ENCODE measurements at places on chromosomes 3 and 15. TPM values are rescaled to one million over a fixed set of nuclear protein-coding genes. Genes with fewer than 3 reads are reported as not detected.
A peak's percentile ranks its signal among the peaks of the same experiment; 100 is the strongest.

GRCh38 chr3:6179761-6180160 lies 681.2 kb upstream of the GRM7 start:
- peak; percentile 15 for DNase-seq

GRCh38 chr3:55675478-55675877 lies 188.4 kb upstream of the WNT5A start:
- DNase-seq, result no peak

DNA sequence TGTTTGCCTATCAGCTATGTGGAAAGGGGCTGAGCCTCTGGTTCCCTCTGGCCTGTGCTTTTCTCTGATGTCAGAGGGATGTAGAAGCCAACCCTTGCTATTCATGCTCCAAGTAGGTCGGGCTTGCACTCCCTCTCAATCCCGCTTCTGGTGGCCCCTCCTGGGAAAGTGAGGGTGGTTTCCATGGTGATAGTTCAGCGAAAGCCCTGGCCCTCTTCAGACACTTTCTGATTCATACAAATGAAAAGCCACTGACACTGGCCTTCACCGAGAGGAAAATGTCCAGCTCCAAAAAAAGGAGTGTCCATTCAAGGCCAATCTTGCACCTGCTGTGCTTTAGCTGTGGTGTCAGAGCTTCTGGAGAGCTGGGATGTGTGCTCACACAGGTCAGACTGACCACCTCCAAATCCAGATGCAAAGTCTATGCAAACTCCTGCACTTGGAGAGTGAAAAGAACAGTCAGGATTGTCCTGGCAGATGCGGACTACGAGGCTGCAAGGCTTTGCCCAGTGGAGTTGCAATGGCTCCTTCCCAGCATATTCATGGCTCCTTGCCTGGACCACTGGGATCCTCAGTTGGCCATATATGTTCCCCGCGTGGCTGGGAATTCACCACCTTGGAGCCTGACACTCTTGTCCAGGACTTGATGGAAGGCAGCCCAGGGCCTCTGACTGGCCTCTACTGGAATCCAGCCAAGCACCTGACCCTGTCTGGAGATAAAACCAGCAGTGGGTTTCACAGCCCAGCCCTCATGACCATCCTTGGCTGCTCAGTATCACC lies 96.6 kb downstream of the CEMIP start:
- DNase-seq, result no peak

- no peak for DNase-seq
Observed at GRCh38 chr15:96330064-96330449, 443 bp upstream of the NR2F2 start.

GRCh38 chr3:142210144-142210543 lies 15.2 kb downstream of the GK5 start:
- DNase-seq, result no peak

- DNase-seq, result no peak
Observed at GRCh38 chr3:153158189-153158588, 3.8 kb upstream of the RAP2B start.

- peak; percentile 44 for DNase-seq
Observed at GRCh38 chr15:64521726-64522164, 61.4 kb downstream of the ZNF609 start.

GRCh38 chr3:66602237-66602636 lies 101.4 kb upstream of the LRIG1 start:
- no peak for DNase-seq

DNA sequence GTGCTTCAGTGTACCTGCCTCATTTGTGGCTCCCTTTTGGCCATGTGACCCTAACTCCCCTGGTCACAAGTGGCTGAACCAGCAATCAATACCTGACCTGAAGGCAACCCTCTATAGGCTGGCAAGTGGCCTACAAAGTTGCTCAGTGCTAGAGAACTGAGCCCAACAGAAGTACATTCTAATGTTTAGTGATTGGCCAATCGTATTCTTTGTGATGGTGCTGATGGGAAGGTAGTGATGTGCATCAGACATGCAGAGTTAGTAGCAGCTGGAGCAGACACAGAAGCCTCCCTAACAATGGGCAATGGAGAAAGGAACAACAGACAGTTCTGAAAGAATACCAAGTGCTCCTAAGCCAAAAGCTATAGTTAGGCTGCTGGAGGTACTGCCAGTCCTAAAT lies 10.4 kb upstream of the ATOSA start:
- no peak for DNase-seq

GRCh38 chr3:3443482-3443881 lies 264.0 kb upstream of the CRBN start:
- DNase-seq, result no peak

DNA sequence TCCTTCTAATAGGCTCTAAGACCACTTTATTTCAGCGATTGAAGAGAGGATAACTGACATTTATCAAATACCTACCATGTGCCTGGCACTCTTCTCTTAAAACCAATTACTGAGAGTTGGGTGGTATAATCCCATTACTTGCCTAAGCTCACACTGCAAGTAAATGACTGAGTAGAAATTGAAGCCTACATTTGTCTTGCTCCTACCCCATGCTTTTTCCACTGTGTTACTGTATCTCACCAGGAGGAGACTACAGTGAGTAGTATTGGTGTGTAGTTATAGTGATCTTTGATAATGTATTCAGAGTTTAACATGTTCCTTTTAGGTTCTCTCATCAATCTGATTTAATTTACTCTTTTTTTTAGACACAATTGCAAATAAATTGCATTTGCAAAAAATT lies 20.7 kb downstream of the EIF2A start:
- DNase-seq, result no peak

GRCh38 chr3:64225695-64226499 lies 631 bp upstream of the PRICKLE2 start:
- no peak for DNase-seq

DNA sequence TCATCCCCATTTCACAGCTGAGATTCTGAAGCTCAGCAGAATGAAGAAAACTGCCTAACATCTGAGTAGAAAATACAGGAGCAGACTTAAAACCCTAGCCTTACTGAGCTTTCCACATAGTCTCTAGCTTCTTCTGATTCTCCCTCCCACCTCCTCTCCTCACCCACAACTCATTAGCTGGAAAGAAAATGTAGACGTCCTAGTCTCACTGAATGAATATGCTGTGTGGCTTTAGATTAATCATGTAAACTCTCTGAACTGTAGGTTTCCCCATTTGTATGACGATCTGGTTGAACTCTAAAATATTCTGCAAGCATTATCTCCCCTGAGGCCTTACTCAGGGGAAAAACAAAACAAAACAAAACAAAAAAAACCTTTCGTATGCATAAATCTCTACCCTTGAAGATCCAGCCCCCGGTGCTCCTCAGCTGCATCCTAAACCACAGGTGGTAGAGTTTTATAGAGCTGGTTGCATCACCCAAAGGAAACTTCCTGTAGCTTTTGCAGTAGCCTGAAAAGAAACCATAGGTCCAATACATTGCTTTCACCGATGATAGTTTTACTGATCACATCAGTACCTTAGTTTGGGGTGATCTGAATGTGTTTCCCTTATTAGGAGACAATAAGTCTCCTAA lies 40.6 kb downstream of the FOXB1 start:
- DNase-seq, result no peak

GRCh38 chr3:15305359-15305844 lies 27.0 kb downstream of the SH3BP5 start:
- DNase-seq, result no peak

- peak; percentile 75 for DNase-seq
Observed at GRCh38 chr3:155745795-155746550, 1.1 kb upstream of the PLCH1 start.

GRCh38 chr3:161914703-161915417 lies 418.3 kb downstream of the OTOL1 start:
- peak; percentile 74 for DNase-seq

The HGD gene
- total RNA-seq, result 91.5 TPM

The LRRC31 gene
- total RNA-seq, result 1.2 TPM

The PPM1L gene
- total RNA-seq, result 5.1 TPM

The PLAAT1 gene
- total RNA-seq, result 0.20 TPM

The GOLGA6L10 gene
- total RNA-seq, result 0.35 TPM

The CCDC33 gene
- total RNA-seq, result not detected

The ZNF501 gene
- total RNA-seq, result 5.3 TPM

The SPSB4 gene
- total RNA-seq, result not detected

The DZIP1L gene
- 21.5 TPM for total RNA-seq
